Left renal cortex interstitium (tissue), 4 donors: ENCODE measurements at places on chromosomes 6 and 20.
A peak's percentile ranks its signal among the peaks of the same experiment; 100 is the strongest.

GRCh38 chr6:17083397-17083796 lies 18.5 kb upstream of the STMND1 start:
- DNase-seq = no peak

DNA sequence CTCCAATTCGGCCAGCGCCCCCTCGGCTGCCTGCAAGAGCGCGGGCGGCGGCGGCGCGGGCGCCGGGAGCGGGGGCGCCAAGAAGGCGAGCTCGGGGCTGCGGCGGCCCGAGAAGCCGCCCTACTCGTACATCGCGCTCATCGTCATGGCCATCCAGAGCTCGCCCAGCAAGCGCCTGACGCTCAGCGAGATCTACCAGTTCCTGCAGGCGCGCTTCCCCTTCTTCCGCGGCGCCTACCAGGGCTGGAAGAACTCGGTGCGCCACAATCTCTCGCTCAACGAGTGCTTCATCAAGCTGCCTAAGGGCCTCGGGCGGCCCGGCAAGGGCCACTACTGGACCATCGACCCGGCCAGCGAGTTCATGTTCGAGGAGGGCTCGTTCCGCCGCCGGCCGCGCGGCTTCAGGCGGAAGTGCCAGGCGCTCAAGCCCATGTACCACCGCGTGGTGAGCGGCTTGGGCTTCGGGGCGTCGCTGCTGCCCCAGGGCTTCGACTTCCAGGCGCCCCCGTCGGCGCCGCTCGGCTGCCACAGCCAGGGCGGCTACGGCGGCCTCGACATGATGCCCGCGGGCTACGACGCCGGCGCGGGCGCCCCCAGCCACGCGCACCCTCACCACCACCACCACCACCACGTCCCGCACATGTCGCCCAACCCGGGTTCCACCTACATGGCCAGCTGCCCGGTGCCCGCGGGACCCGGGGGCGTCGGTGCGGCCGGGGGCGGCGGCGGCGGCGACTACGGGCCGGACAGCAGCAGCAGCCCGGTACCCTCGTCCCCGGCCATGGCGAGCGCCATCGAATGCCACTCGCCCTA lies 963 bp downstream of the FOXF2 start:
- DNase-seq = no peak

DNA sequence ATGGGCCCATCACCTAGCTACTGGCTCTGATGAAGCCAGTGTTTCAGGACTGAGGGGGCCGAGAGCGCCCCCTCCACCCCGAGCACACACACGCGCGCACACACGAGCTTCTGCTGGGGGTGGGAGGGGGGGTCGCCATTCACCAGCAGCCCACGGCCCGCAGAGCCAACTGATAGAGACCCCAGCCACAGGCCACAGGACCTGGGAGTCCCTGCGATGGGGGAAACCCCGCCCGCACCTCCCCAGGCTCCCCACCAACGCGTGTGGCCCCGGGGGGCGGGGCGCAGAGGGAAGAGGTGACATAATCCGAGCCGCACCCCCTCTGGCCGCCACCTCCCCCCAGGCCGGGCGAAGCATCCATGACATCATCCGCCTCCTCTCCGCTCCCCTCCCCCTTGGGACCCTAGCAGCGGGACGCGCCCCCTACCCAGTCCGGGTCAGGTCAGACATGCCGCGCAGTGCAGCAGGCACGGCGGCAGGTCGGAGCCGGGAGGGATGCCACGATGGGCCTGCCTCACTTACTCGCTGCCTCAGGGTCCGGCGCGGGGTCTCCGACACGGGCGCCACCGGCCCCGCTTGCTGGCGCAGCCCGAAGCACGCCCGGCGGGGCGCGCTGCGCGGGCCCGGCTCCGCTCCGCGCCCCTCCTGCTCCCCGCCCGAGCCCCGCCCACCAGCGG lies at the start of gene LZTS3:
Gene LZTS3 (minus strand): TSS at position 617 of the 677 bp plus-strand sequence. CDS start 6,386 bp downstream, outside the sequence.
- no peak for DNase-seq

GRCh38 chr6:19605624-19606023 lies 231.5 kb upstream of the ID4 start:
- no peak for DNase-seq

GRCh38 chr6:133889557-133890403 lies 867 bp downstream of the TCF21 start:
- peak; percentile 46 for DNase-seq

- DNase-seq = no peak
These were observed 130.9 kb downstream of the TRMT11 start for GRCh38 chr6:126117251-126117650.

GRCh38 chr6:11876934-11877433 lies 98.4 kb upstream of the ADTRP start:
- DNase-seq = no peak

- no peak for DNase-seq
These were observed 91.4 kb upstream of the NEDD9 start for GRCh38 chr6:11323666-11324452.

GRCh38 chr20:37413379-37413778 lies 67.4 kb downstream of the SRC start:
- DNase-seq = no peak

- no peak for DNase-seq
These were observed 6.9 kb upstream of the BIRC7 start for GRCh38 chr20:63228806-63229205.

- DNase-seq = no peak
These were observed 4.6 kb downstream of the PPDPF start for GRCh38 chr20:63525185-63525584.

GRCh38 chr6:111984081-111984480 lies 69.8 kb upstream of the CCN6 start:
- no peak for DNase-seq

DNA sequence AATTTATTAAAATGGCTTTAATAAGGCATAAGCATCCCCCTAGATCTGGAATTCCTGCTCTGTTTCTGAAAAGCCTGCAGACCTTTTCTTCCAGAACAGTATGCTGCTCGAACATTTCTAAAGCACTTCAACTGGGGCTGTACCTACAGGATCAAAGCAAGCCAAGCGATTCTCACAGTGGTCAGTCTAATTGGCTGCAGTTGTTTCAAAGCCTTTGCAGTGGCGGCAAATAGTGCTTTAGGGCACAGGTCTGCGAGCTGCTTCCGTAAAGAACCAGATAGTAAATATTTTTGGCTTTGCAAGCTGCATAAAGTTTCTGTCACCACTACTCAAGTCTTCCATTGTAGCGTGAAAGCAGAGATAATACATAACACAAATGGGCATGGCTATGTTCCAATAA lies 88.9 kb upstream of the FBXL4 start:
- no peak for DNase-seq

- DNase-seq = no peak
These were observed 610.4 kb upstream of the IMPG1 start for GRCh38 chr6:76682842-76683241.

DNA sequence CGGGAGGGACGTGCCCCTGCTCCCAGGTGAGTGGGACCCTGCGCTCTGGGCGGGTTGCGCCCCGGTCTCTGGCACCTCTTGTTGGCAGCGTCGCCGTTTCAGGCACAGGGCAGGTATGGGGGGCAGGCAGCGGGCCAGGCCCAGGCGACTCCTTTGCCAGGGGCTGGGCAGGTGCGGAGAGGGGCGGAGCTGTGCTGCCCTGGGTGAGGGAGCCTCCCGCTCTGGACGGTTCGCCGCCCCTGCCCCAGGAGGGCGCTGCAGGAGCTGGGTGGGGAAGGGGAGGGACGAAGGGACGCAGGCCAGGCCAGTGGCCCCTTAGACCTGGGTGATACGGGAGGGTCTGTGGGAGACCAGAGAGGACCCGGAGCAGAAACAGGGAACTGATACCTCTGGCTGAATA lies 663.9 kb upstream of the DEFB115 start:
- DNase-seq = no peak

DNA sequence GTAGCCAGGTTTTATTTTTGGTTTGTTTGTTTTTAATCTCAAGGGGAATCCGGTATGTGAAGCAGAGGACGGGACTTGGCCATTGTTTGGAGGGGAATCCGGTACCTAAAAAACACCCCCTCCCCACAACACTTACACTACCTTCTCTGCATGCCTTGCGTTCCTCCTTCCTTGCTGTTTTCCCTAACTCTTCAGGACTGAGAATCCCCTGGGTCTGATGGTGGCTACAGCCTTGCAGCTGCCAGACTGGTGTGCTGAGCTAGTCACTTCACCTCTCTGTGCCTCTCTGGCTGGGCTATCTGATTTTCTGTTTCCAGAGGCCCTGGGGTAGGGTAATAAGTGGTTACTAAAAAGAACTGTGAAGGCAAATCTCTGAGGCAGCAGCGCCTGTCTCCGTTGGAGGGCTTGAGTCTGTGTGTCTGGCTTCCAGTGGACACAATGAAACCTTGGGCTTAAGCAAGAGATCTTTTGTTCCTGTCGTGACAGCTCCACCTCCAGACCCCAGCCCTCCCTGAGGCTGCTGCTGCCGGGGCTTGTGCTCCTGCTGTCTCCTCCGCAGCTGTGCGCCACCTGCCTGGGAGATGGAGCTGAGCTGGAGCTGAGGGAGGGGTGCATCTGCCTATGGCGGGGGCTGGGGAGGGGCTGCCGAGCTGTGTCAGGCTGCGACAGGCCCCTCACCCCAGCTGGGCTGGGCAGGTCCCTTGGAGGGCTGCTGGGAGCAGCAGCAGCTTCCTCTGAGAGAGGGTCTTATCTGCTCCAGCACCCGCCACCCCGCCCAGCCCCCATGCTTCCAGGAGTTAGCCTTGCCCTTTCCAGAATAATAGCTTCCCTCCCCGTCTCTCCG lies 65.8 kb upstream of the CCDC167 start:
- DNase-seq = no peak

DNA sequence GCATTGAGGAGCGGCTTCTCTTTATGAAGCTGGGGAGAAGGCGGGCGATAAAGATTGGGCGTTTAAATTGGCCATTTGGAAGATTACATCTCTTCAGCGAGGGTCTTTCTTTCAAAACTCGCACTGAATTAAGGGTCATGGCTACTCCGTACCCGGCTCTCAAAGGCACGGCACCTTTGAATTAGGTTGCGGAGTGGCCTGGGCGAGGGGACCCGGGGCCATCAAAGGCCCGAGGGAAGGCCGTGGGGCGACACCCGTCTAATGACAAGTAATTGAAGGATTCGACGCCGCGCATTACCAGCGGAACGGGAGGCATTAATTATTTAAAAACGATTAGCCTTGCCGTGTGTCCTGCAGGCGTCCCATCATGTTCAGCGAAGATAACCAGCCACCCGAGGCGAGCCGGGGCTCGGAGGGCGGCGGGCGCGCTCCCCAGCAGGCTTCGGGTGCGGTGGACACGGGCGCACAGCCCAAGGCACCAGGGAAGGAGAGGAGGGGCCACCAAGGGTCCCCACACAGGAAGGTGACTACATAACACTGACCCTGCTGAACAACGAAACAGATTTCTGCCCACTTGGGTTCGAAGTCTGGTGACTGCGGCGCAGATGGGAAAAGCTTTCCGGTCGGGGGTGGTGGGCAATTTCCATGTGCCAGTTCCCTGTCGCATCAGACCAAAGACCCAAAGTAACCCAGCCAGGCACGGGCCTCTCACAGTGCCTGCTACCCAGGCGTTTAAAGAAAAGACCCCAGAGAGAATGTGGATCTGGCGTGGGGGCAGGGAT lies 7.4 kb downstream of the FOXA2 start:
- DNase-seq = no peak

DNA sequence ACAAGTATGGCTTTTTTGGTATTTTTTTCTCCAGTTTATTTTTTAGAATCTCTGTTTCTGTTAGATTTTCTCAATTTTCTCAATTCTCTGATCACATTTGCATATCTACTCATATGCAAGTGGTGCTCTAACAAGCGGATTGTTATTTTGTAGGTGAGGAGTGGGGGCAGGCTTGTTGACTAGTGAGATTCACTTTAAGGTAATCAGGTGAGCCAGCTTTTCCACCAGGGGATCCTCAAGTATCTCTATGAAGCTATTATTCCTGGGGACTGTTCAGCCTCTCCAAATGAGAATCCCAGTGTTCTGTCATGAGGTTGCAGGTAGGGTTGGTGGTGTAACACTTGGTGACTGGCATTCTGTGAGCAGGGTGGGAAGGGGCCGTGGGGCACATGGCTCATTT lies 274.3 kb upstream of the FERMT1 start:
- no peak for DNase-seq

GRCh38 chr6:55918639-55919038 lies 43.2 kb upstream of the BMP5 start:
- DNase-seq = no peak

- DNase-seq = no peak
These were observed 24.5 kb downstream of the DHX35 start for GRCh38 chr20:38986663-38987062.

DNA sequence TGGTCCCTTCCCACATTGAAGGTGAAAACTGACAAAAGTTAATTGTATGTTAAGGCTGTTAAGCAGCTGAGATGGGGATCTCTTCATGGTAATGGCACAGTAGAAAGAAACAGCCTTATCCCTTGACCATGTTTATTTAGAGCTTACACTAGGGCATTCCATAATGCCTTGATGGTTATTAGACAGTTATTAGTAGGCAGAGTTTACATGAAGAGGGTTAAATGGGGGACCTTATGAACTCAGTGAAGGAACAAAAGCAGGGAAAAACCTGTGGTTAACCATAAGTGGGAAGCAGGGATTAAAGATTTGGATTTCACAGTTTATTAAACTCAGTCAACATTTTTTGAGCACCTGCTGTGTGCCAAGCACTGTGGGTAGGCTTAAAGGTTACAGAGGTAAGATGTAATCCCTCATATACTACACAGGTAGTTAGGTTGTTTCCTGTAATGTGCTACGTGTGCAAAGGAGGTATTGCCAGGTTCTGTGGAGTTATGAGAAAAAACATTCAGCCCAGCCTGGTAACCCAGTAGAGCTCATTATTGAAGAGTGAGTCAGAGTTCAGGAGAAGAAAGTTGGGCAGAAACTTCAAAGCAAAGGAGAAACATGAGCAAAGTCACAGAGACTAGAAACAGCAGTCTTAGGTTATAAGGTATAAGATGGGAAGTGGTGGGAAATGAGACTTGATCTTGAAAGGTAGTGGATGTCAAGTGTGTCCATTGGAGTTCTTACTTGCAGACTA lies 32.3 kb upstream of the GNRH2 start:
- no peak for DNase-seq

- no peak for DNase-seq
These were observed 1279.0 kb upstream of the MAP3K7 start for GRCh38 chr6:91865889-91866288.

- no peak for DNase-seq
These were observed 52.3 kb downstream of the ZFAND3 start for GRCh38 chr6:37871616-37872372.

- no peak for DNase-seq
These were observed 90.2 kb downstream of the HIVEP1 start for GRCh38 chr6:12102350-12102749.

DNA sequence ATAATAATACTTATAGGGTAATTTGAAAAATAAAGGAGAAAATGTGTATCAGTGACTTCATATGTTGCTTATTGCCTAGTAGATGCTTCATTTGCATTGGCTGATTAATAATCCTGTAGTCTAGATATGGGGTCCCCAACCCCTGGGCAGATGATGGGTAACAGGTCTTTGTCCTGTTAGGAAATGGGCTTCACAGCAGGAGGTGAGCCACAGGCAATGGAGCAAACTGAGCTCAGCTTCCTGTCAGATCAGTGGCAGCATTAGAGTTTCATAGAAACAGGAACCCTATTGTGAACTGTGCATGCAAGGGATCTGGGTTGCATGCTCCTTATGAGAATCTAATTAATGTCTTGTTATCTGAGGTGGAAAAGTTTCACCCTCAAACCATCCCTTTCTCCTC lies 1049.5 kb upstream of the EPHA7 start:
- no peak for DNase-seq
